ENCODE measurements at places on chromosomes 4 and X.

GRCh38 chrX:127124871-127125270 is 305.3 kb downstream of the PRR32 start:
- DNase-seq, result no peak

DNA sequence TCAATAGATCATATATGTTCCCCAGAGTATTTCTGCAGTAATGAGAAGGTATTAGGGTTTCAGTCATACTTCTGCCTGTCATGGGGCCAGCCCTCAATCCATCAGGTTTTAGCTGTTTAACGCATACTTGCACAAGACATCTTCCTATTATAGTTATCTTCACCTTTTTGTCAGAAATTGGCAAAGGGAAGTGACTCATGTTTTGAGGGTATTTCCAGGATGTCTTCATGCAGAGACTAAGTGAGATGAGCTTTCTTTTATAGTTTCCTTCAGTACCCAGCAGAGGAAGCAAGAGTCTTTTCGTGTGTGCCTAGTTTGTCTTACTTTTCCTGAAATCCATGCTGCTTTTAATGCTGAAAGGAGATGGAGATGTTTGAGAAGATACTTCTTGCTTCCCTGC is 9.5 kb downstream of the CSTF2 start:
- DNase-seq, result no peak

GRCh38 chrX:153601511-153602110 is 2.7 kb upstream of the CCNQ start:
- no peak for DNase-seq

GRCh38 chr4:91288702-91289311 is 1015.0 kb upstream of the GRID2 start:
- no peak for DNase-seq

DNA sequence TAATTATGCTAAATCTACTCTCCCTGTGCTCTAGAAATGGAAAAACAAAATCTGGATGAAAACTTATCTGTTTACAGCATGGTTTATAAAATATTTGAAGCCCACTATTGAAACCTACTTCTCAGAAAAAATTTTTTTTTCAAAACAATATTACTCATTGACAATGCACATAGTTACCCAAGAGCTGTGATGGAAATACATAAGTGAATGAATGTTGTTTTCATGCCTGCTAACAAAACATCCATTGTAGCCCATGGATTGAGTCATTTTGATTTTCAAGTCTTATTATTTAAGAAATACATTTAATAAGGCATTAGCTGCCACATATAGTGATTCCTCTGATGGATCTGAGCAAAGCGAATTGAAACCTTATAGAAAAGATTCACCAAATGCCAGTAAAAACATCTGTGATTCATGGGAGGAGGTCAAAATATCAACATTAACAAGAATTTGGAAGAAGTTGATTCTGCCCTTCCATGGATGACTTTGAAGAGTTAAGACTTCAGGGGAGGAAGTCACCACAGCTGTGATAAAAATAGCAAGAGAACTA is 144.7 kb upstream of the HHIP start:
- no peak for DNase-seq

DNA sequence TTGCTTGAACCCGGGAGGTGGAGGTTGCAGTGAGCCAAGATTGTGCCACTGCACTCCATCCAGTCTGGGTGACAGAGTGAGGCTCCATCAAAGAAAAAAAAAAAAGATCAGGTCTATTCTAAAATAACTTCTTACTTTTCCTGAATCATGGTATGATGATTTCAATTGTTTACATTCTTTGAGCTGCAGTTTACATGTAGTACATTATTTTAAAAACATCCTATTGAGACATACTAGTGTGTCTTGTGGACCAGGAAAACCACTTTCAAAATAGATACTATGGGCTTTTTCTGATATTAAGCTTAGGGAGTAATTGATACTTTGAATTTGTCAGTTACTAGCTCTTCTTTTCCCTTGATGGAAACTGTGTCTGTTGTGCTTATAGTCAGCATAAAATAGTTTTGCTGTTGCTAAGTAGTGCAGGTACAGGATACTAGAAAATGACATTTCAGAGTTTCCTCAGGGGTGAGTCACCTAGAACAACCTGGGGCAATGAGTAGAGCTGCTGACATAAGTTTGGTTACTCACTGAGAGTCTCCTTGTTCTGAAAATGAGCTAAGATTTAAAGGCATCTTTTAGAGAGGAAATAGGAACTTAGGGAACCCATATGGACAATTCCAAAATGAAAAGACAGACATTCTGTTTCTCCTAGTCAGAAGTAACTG is 53.2 kb upstream of the C4orf54 start:
- no peak for DNase-seq

- DNase-seq, result no peak
Observed at GRCh38 chrX:38473701-38474100, 87.6 kb upstream of the TSPAN7 start.

GRCh38 chr4:77347351-77347966 is 190.5 kb downstream of the CCNG2 start:
- DNase-seq, result no peak

DNA sequence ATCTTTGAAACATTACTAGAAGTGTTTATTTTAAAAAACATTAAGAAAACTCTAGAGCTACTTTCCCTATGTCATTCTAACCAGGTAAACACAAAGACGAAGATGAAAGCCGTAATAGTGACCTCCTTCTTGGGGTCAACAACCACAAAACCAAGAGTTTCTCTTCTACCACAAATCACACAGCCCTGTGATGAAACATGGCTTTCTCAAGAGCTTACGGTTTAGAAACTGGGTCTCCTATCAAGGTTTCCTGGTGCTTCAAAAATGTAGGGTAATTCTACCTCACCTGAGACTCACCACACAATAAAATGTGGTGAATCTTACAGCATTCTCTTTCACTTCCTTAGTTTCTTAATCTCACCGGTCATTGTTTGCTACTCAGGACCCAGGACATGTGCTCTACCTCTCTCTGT is 50.9 kb downstream of the CORIN start:
- no peak for DNase-seq
